ENCODE measurements at places on chromosomes 7 and 10.

- DNase-seq: no peak
These were observed 492.0 kb upstream of the AKR1E2 start for GRCh38 chr10:4334015-4334414.

DNA sequence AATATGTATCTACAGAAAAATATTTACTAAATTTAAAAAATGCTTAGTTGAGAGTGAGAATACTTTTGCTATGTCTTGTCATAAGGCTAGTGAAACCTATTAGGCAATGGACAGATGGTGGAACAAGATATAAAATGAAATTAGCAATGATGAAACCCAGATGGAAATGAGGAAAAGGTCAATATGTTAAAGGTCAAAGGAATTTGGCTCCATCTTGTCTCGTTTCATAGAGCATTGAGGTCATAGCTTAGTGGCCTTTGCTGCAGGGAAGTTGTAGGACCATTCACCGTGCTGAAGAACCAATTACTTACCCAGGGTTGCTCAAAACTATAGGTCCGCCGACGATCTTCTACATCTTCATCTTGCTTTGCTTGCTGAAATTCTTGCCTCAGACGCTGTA lies 683.9 kb downstream of the PARD3 start:
- no peak for DNase-seq

- DNase-seq: no peak
These were observed 29.6 kb downstream of the PCBD1 start for GRCh38 chr10:70858759-70859158.

- DNase-seq: no peak
These were observed 20.7 kb upstream of the CACUL1 start for GRCh38 chr10:118775478-118775877.

DNA sequence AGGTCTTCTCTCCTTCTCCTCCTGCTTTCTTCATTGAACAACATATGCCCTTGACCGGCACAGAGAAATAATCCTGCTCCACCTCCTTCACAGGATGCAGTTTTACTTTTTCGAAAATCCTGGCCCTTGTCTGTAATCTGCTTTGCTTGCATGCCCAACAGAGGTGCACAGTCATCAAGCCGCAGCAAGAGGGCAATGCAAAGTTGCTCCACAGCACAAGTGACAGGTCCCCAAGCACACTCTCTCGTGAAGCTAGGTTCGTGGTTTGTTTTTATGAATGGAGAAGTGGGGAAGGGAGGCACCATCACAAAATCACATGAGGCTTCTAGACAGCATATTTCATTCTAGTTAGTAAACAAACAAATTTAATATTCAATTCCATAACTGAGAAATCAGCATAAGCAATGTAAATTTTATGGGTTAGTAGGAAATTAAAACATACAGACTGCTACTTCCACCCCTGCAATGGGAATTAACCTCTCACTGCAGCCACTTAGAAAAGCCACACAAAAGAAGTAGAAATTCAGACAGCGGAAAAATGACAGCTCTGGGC lies 178.8 kb downstream of the TPK1 start:
- no peak for DNase-seq

DNA sequence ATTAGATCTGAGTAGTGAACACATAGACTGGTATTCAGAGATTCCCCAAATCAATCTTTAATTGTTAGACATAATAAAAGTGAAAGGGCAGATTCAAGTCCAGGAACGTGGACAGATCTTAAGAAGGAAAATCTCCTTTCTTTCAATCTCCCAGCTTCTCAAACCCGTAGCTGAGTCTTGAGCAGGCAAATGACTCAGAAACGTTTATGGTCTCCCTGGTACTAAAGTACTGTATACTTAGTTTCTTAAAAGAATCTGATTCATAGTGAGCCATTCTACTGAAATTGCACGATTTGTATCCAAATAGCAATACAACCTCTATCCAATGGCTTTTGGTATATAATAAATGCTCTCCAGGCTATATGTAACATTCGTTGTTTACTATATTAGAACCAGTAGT lies 140.4 kb upstream of the RHEB start:
- no peak for DNase-seq

DNA sequence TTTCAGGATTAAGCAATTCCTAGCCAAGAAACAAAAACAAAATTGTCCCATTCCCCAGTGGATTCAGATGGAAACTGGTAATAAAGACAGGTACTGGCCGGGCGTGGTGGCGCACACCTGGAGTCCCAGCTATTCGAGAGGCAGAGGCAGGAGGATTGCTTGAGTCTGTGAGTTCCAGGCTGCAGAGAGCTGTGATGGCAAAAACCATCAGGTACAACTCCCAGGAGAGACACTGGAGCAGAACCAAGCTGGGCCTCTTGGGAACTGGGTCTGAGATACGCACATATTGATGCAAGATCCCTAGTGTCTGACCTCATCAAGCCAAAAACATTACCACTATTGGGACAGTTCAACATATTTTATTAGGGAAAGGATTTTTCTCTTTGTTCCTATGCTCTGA lies 84.0 kb upstream of the ANLN start:
- DNase-seq: no peak

All from activated T-cell treated with anti-CD3 and anti-CD28 coated beads for 48 hours (primary cell).